ENCODE measurements at places on chromosomes 11 and 22.

DNA sequence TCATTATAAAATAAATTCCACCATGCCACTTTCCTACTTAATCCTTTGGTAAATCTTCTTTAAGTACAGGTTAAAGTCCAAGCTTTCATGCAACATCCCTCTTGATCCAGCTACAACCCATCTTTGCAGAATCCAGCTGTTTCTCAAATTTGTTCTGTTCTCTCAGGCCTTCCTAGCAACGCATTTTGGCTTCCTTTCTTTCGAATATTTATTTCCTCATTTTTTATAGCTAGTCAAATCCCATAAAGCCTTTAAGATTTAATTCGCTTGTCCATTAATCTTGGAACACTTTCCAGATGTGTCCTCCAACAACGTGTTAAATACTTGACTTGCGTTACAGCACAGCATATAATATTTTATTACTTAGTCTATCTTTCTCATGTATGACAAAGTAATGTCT is 600.1 kb upstream of the CHORDC1 start:
- DNase-seq: no peak

DNA sequence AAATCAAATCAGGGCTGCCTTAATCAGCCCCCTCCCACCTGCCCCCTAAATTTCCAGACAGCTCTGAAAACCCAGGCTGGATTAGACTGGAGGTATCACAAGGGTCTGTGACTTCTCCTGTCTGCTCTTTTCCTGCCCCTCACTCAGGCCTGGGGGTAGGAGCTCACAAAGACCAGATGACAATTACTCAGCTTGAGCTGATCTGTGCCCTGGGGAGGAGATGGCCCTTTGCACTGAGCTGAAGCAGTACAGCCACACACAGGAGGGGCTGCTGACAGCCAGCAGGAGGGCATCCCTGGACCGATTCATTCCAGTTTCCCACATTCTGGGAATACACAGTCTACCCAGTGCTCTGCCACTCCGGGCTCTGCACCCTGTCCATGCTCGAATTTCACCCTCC is 4.2 kb downstream of the ABCC8 start:
- DNase-seq: no peak

DNA sequence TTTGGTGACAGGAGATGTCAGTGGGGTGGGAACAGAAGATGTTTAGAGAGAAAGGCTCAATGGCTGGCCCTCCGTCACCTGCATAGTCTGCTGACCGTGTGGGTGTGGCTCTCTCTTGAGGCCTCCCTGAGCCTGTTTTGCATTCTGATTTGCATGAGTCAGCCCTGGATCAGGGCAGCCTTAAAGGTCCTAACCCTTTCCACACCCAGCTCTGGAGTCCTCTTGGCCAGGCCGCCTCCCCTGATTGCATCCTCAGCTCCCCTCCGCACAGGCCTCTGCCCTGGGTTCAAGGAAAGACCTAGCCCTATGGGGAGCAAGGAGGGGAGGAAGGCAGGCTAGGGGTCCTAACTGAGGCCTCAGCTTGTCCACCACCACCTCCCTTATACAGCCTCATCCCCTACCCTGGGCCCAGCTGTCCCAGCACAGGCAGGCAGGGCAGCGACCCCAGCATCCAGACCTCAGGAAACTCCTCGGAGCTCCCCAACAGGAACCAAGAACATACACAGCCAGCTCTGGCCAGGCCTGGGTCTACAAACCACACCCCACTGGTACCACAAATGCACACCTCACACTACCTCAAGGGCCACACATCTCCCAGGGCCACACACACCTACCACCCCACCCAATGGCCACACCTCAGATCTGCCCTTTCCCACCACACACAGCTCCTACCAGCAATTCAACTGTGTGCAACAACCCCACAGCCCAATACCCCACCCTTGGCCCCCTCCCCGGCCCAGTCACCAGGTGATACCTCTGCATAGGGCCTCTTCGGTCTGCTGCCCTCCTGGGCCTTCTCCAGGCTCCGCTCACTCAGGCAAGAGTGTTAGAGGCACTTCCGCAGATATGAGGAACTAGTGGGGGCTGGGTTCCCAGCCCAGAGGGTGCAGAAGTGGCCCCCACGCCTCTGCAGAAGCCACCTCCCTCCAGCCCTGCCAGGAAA is 13.7 kb downstream of the ARAP1 start:
- DNase-seq: no peak

DNA sequence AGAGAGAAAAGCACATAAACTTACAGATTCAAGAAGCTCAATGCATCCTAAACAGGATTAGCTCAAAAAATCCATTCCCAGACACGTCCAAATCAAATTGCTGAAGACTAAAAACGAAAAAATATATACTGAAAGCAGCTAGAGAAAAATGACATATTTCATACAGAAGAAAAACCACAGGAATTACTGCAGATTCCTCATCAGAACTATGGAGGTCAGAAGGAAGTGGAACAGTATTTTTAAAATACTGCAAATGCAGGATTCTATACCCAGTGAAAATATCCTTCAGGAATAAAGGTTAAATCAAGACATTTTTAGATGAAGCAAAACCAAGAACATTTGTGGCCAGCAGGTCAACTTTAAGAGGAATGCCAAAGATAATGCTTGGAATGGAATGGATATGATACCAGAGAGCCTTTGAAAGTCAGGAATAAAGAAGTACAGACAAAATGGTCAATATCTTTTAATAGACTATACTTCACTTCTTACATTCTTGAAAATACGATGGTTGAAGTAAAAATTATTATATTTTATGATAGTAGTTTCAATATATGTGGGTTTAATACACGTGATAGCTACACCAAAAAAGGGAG is 352.9 kb downstream of the CTTN start:
- DNase-seq: no peak

DNA sequence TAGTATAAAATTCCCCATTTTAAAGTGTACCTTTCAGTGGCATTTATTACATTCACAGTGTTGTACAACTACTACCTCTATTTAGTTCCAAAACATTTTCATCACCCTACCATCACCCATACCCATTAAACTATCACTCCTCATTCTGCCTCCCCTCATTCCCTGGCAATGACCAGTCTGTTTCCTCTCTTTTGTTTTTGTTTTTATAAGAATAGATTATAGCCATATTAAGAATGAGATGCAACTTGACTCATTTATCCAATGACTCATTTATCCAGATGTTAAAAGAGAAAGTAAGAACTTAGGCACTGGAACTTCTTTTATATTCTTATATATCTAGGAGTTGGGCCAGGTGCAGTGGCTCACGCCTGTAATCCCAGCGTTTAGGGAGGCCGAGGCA is 156.3 kb downstream of the FAT3 start:
- no peak for DNase-seq

DNA sequence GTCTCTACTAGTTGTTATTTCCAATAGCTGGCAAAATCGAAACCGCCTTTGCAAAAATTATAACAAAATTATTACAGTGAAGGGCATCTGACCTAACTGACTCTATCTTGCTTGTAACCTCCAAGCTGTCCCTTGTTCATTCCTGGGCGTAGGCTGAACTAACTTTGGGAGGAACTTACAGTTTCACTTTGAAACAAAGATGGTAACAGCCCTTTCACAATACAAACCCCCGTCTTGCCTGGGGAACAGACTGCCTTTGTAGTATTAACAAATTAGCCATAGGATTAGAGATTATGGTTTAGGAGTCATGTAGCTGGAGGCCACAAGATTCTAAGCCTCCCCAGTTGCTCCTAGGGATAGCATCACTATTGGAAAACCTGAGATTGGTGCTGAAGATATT is 131.6 kb upstream of the HSD17B12 start:
- DNase-seq: no peak

DNA sequence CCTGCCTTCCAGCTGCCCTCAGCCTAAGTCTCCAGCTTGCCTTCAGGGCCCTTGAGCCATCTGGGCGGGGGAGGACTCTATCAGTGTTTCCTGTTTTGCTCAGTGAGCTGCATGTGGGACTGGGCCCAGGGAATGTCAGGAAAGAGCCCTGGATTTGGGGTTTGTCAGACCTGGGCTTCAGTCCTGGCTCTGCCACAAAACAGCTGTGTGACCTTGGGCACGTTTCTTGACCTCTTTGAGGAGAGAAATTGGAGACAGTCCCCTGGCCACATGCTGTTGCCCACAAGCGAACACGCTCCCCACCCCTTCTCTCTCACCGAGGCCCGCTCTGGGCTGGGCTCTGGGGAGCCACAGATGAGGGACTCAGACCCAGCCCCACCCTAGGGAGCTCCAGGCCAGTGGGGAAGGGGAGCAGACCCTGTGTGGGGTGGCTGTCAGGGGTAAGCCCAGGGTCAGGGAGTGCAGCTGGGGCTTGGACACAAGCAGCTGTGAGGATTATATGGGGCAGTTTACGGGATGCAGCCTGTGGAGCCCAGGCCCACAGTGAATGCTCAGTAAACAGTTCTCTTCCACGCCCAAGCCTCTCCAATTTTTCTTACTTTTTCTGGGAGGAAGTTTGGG is 12.3 kb downstream of the MYO7A start:
- no peak for DNase-seq

GRCh38 chr11:102313238-102313940 is 3.9 kb upstream of the BIRC3 start:
- DNase-seq: peak; percentile 46

DNA sequence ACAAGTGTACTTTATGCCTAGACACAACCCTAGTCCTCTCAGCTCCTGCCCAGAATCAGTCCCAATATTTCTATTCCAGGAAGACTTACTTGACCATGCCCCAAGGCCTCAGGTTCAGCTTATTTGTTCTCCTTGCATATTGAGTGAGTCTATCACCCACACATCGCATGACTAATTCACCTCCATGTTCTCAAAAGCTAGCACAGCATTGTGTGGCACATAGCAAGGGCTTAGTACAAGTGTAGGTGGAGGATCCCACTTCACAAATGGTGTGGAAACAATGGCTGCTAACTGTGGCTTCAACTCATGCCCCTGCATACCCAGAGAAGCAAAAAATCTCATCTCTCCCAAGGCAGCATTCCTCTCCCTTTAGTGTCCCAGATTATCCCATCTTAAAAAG is 602.6 kb upstream of the API5 start:
- DNase-seq: no peak

DNA sequence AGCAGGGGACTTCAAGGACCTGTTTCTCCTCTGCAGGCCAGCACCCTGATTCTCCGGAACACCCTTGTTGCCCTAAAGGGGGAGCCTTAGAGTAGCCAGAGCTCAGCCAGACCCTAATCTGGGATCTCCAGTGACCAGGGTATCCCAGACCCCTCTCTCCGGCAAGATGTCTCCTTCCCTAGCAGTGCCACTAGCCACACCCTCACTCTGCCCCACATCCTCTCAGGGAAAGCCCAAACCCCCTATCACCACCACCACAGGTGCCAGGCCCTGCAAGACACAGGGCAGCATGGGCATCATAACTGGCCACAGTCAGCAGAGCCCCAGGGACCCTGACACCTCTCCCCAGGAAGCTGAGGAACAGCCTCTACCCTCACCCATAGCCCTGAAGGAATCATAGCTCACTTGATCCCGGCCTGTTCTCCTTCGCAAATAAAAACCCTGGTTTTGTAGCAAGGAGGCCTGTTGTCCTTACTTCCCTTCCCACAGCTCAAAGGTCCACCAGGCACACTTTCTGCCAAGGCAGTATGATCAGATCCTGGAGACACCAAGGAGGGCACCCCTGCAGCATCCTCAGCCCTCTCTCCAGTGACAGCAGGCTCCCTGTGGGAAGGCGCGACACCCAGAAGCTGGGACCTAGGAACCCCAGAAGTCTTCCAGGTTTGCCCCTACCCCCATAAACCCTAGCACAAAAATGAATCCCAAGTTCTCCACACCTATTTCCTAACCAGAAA is 4.6 kb downstream of the CFL1 start:
- no peak for DNase-seq

- no peak for DNase-seq
These were observed 22.9 kb downstream of the AMBRA1 start for GRCh38 chr11:46570790-46571398.

- no peak for DNase-seq
These were observed 347 bp downstream of the MN1 start for GRCh38 chr22:27801202-27801615.

DNA sequence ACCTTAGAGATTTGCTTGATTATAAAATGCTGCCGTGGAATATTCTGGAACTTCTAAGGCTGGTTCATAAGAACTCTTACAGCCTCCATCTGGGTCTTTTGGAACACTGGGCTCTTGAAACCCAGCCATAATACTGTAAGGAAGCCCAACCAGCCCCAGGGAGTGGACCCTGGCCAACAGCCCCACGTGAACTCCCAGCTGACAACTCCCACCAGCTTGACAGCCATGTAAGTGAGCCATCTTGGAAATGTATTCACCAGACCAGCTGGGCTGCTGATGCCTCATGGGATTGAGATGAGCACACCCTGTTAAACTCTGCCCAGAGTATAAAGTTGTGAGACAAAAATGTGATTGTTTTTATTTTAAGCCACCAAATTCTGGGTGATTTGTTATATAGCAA is 378.7 kb upstream of the RAG2 start:
- DNase-seq: no peak

- no peak for DNase-seq
These were observed 12.5 kb downstream of the TMEM258 start for GRCh38 chr11:61779666-61780525.

DNA sequence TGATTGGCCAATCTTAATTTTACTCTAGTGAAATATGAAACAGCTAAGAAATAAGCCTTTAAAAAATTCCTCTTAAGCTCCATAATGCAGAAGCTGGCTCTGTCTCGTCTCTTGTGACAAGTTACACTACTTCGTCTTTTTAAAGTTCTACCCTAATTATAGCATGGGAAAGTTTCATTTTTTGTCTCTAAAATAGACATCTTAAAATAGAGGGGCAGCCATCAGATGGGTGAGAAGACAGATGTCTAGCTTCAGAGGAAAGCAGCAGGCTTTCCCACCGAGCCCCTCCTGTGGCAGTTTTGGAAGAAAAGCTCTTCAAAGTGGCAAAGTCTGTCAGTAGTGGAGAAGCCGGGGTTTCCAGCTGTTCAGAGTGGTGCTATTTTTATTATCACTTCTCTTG is 39.5 kb downstream of the XRRA1 start:
- DNase-seq: no peak

- no peak for DNase-seq
These were observed 13.1 kb upstream of the RAB38 start for GRCh38 chr11:88188251-88188931.

GRCh38 chr11:117620086-117620485 is 176.9 kb downstream of the DSCAML1 start:
- DNase-seq: no peak

GRCh38 chr22:23054531-23055257 is 15.6 kb upstream of the GNAZ start:
- DNase-seq: no peak

GRCh38 chr11:112864672-112865071 is 96.5 kb upstream of the NCAM1 start:
- DNase-seq: no peak

Measured in NCI-H774 (cell line).